ENCODE measurements at places on chromosomes 16 and 17. TPM values are rescaled to one million over a fixed set of nuclear protein-coding genes. Genes with fewer than 3 reads are reported as not detected.

GRCh38 chr16:87060034-87060986 lies 256.9 kb downstream of the C16orf95 start:
- no peak for DNase-seq

DNA sequence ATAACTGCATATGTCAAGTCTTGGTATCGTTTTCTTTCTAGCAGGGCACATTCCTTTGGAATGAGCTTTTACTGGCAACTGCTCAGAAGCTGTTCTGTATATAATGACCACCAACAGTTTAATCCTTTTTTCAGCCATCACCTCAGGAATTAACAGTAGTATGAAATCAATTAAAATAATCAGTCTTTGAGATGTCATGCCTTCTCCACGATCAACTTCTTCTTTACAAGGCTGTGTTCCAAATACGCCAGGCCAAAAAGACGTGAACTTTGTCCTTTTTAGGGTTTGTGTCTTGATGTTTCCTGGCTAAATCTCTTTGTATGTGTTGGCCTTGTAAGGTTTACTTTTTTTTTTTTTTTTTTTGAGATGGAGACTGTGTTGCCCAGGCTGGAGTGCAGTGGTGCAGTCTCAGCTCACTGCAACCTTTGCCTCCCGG lies 54.9 kb downstream of the ABCC1 start:
- DNase-seq, result no peak

GRCh38 chr17:45279898-45280297 lies 18.0 kb upstream of the SPATA32 start:
- DNase-seq, result no peak

DNA sequence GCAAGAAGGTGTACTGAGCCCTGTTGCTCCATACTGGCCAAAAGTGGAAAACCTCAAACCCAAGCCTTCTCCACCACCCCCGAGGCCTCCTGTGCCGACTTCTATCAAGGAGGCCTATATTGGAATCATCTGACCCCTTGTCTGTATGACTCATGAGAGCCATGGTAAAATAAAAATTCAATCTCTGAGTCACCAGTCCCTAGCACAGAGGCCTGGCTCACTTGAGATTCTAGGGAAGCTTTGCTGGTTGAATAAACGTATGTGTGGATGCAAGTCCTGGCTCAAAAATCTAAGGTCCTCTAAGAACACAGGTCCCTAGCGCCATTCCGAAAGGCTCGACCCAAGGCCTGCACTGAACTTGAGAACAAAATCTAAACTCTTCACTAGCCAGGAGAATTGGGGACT lies 15.0 kb downstream of the NSMCE1 start:
- no peak for DNase-seq

DNA sequence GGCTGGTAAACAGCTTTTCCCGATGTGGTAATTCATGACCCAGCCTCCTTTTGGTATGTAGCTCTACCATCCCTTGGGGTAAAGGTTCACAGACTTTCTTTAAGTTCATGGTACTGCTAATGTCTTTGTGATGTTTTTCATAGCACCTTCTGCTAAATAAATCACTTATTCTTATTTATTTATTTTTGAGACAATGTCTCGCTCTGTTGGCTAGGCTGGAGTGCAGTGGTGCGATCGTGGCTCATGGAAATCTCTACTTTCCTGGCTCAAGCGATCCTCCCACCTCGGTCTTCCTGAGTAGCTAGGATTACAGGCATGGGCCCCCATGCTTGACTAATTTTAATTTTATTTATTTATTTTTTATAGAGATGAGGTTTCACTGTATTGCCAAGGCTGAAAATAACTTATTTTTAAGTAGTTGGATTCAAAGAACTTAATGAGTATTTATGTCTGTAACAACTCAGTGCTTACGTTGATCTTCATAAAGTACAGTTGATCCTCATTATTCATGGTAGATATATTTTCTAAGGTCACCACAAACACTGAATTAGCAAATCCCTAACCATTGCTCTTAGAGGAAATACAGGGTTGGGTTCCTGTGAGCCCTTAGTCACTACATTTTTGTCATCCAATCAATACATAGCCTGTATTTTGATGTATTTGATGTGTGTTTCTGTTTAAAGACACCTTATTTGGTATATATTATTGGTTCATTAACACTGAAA lies 97.1 kb downstream of the SHISA9 start:
- DNase-seq, result no peak

DNA sequence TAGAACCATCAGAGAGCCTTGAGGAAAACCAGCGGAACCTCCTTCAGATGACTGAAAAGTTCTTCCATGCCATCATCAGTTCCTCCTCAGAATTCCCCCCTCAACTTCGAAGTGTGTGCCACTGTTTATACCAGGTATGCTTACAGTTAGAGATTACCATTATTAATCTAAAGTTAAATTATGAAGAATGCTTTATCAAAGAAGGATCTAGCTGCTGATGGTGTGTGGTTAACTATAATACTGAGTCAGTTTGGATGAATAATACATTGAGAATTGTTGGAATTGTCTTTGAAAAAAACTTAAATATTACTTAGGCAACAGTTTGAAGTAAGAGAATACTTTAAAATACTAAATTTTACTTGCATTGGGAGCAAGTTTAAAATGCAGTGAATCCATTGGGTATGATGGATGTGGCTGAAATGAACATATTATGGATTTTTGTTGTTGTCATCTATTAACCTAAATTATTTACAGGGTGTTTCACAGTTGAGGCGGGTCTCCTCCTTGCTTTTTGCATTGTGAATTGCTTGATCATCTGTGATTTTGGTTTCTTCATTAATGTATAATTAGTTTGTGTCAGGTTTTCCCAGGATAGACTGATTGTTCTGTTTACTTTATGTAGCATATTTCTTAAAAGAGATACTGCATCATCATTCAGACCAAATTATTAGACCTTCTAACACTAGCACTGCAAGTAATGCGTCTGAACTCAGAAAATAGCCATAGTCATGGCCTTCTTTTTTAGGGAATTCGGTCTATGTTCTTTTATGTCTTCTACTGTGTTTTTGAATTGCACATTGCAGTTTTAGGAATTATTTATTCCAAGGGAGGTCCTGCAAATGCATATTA lies 47.8 kb downstream of the OMG start:
- no peak for DNase-seq

DNA sequence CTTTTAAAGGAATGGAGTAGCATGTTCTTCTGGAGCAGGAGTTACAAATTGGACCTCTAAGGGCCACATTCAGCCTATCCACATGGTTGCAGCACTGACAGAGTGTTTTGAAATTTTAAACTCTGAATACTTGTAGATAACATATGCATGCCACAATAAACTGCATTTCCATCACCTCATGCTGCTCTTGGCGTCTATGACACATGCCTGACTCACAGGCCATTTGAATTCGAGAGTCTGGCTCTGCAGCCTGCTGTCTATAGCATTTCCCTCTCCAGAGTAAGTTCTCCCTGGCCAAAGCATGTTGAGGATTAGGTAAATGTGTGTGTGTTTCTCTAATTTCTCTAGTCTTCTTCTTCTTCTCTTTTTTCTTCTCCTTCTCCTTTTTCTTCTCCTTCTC lies 28.7 kb upstream of the MYOCD start:
- DNase-seq, result peak; percentile 45

FMNL1 gene
- total RNA-seq, result 42.5 TPM

CCL7 gene
- total RNA-seq, result not detected

DBNDD1 gene
- 77.6 TPM for total RNA-seq

HOXB5 gene
- total RNA-seq, result not detected

SPATA2L gene
- total RNA-seq, result 20.7 TPM

METRNL gene
- total RNA-seq, result 12.1 TPM
